Muscle of arm (tissue), 14 donors: ENCODE measurements at places on chromosomes 12 and 14. TPM values are rescaled to one million over a fixed set of nuclear protein-coding genes. Genes with fewer than 3 reads are reported as not detected.

DNA sequence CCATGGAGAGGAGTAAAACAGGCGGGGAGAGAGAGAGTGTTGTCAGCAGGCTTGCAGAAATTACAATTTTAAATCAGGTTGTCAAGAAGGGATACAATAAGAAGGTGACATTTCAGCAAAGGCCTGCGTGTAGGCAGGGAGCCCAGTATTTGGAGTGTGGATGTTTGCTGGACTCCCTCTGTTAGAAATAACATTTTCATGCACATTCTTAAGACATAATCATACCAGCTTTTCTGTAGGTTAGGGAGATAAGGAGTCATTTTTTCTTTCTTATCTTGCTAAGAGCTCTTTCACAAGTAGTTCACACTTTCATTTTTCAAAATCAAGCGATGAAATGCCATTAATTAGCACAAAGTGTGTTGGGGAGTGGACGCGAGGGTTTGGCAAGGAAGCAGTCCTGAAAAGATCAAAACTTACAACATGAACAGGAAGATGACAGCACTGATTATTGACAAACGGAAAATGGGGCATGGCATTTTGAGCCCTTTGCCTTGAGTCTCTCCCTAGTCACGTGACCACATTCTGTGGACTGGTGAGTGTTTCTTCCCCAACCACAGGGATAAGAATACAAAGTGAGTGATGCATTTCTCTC lies 160.2 kb downstream of the DAD1 start:
- DNase-seq: no peak

P2RX2 gene
- polyA plus RNA-seq: not detected

- DNase-seq: no peak
Observed at GRCh38 chr12:41013881-41014642, 174.1 kb upstream of the PDZRN4 start.

GRCh38 chr14:92675421-92675820 lies 73.0 kb downstream of the LGMN start:
- no peak for DNase-seq

HSP90B1 gene
- 600 TPM for polyA plus RNA-seq

DNA sequence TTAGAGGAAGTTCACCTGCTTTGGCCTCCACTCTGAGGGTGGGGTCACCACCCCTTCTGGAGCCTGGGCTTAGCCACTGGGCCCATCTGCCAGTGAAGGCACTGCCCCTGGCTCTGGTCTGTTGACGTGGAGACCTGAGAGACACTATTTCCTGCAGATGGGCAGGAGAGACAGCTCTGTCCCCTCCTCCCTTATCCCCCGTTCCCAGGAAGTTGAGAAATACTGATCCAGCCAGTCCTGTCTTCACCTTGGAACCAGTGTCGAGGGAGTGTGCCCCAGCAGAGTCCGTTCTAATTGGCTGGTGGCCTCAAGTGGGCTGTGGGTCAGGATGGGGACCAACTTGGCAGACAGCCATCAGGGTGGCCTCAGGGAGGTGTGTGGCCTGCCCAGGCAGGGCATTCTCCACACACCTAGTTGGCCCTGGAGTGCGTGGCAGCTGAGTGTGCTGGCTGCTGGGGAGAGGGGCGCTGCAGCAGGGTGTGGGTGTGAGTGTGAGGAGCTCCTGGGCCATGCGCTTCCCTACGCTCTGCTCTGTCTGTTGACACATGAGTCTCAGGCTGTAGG lies 25.4 kb downstream of the CLSTN3 start:
- DNase-seq: no peak
